ENCODE measurements at places on chromosomes 7 and 10.

DNA sequence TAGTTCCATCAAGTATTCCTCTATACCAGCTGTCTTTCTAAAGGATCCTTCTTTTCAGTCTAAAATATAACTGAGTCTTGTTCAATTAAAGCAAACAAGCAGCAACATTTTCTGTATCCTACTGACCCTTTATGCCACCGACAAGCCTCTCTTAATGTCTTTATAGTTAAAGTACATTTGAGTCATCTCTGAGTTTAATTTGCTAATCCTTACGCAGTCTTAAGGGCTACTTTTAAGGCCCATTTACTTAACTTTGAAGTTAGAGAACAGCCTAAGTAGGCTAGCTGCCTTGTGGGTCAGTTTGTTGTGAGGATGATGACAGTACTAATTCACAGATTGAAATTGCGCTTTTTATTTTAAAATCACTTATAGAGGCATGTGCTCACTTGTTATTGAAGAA lies 265.5 kb upstream of the FERD3L start:
- no peak for DNase-seq

GRCh38 chr7:156474241-156474743 lies 166.3 kb upstream of the RNF32 start:
- DNase-seq: no peak

GRCh38 chr10:79053481-79054202 lies 15.1 kb upstream of the ZMIZ1 start:
- no peak for DNase-seq

DNA sequence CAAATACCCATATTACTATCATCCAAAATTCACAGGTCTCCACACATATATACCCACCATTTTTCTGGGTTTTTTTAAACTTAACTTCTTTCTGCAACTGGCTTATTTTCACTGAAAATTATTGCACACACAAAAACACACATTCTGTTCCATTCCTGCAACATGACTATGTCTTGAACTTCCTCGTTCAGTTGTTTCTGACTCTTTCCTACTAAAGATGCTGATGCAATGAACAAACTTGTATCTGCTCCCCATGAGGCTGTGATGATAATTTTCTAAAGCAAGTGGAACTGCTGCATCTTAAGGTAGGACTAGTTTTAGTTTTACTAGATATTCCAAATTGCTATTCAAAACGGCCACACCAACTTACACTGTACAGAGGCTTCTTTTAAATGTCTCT lies 77.7 kb downstream of the OSBPL3 start:
- no peak for DNase-seq

DNA sequence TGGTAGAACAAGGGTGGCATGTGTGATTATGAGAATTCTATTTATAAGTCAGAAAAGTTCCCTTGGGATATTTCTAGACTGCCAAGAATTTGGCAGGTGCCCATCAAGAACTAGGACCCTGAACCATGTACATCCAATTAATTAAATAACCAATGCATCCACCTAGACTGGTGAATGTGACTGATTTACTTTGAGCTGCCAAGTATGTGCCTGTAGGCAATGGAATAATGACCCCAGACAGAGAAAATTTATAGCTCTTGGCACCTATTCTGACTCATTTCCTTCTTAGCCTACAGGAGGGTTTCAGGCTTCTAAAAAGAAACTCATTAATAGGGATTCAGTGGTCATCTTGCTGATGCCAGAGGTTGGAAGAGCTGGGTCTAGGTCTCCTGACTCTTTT lies 54.9 kb downstream of the KCNH2 start:
- no peak for DNase-seq

DNA sequence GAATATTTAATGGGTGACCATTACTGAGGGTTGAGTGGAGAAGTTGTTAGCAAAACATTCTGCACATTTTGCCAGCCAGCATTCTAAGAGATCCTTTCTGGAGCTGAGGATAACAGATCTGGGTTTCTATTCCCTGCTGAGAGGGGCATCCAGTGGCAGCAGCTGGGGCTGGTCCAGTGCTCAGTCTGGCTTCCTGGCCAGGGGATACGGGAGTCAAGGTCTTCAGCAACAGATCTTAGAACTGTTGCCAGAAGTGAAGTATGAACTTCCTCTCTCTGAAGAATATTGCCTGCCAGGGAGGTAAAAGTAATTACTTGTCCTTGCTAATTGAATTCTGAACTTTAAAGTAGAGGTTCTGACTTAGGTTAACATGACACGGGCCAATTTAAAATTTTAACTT lies 568.4 kb downstream of the REEP3 start:
- DNase-seq: no peak

GRCh38 chr10:118668228-118668952 lies 72.9 kb upstream of the PRLHR start:
- no peak for DNase-seq

GRCh38 chr10:123229927-123230630 lies 75.9 kb downstream of the BUB3 start:
- DNase-seq: no peak

- no peak for DNase-seq
Observed at GRCh38 chr10:21340331-21340730, 185.2 kb downstream of the SKIDA1 start.

DNA sequence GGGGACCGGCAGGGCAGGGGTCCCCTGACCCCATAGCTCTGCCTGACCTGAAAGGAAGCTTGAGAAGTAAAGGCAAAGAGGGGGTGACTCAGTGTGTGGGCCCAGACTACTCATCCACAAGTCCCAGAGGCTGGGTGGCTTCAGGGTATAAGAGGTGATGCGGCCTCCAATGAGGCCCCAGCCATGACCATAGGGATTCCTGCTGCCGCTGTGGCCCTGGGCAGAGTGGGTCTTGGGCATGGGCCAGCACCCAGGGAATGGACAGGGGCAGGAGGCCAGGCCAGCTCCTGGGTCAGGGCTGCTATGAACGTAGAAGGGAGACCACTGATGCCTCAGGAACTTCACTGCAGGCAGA lies 64.4 kb upstream of the EBF3 start:
- DNase-seq: no peak

- no peak for DNase-seq
Observed at GRCh38 chr7:115805458-115805857, 225.1 kb downstream of the TFEC start.

GRCh38 chr7:94426980-94427875 lies 32.5 kb downstream of the COL1A2 start:
- no peak for DNase-seq

- no peak for DNase-seq
Observed at GRCh38 chr7:145434811-145435210, 599.0 kb upstream of the TPK1 start.

DNA sequence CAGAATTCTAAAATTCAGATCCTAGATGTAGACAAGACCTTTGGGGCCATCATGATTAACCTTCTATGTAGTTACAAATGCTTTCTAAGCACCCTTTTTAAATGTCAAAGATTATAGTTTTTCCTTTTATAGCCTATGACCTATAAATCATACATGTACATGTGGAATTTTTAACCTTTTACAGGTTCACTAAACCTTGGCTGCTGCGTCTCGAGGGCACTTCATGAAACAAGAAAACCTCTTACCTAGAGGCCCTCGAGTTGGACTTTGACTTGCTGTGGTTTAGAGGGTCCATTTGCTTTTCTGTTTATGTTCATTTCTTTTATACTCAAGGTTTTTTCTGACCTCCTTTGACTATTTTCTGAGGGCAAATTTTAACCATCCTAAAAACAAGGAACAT lies 302.2 kb downstream of the CSTF2T start:
- no peak for DNase-seq

GRCh38 chr10:34589275-34589674 lies 225.8 kb downstream of the PARD3 start:
- DNase-seq: no peak

DNA sequence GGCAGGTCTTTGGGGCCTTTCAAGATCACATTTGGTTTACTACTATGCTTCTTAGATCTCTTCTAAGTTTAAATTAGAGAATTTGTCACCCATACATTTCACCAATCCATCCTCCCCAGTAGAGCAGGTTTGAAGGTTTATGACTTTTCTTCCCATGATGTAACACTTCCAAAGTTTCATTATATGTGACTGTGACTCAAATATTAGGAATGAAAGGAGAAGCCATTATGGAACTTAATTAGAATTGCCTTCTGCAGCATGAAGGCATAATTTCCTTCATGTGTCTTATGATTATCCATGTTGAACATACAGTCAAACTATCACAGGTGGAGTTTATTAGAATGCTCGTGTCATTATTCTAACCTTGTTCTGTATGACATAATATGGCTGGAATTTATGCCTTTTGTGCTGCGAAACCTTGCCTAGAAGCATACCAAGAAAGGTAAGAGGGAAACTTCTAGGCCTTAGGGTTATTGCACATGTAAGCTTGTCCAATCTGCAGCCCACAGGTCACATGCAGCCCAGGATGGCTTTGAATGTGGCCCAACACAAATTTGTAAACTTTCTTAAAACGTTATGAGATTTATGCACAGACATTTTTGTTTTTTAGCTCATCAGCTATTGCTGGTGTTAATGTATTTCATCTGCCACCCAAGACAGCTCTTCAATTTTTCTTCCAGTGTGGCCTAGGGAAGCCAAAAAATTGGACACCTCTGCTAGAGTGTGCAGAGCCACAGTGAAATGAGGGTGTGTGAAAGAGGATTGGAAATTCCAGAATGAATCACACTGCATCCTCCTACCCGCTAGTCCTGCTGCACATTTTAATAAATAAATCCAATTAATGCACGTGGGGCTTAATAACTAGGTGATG lies 133.6 kb downstream of the TMEM26 start:
- DNase-seq: no peak

- DNase-seq: no peak
Observed at GRCh38 chr7:154484406-154484805, 432.2 kb downstream of the DPP6 start.

- DNase-seq: no peak
Observed at GRCh38 chr7:46637793-46638735, 717.0 kb upstream of the IGFBP3 start.

- DNase-seq: no peak
Observed at GRCh38 chr7:134645935-134646334, 718 bp upstream of the BPGM start.

GRCh38 chr10:121926157-121926556 lies 1.7 kb downstream of the ATE1 start:
- DNase-seq: no peak

GRCh38 chr7:151386301-151387160 lies 23.3 kb downstream of the WDR86 start:
- DNase-seq: no peak

- no peak for DNase-seq
Observed at GRCh38 chr10:13634207-13634606, 47.4 kb downstream of the PRPF18 start.

GRCh38 chr7:106089647-106090046 lies 22.5 kb downstream of the SYPL1 start:
- no peak for DNase-seq

DNA sequence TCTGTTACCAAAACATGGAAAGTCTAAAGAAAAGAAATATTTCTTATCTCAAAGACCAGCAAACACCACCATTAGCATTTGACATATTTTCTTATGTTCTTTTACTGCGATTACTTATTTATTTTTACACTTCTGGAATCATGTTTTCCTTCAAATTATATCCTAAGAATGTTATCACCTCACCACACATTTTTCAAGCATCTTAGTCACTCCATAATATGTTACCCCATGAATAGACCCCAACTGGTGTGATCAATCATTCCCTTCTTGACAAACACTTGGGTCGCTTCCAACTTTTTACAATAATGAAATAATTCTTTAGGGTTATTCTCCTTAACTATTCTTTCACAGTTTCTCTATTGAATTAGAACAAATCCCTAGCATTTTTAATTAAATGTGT lies 67.4 kb downstream of the AMPH start:
- no peak for DNase-seq

GRCh38 chr10:103676058-103676785 lies 179.2 kb downstream of the SH3PXD2A start:
- no peak for DNase-seq

DNA sequence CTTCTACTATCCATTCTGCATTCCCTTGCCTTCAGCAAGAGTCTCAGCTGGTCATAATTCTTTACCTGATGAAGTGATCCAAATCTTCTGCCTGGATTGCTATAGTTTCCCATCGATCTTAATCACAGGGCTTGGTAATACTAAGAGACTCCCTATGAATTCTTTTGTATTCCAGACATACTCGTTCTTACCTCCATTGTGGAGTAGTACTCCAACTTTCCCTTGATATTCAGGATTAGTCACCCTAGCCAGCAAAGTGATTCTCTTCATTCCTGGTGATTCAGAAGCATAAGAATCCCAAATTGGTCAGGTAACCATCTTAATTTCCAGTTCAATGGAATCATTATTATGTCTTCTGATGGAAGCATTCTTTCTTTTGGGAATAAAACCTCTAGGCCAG lies 96.7 kb downstream of the TWIST1 start:
- no peak for DNase-seq

DNA sequence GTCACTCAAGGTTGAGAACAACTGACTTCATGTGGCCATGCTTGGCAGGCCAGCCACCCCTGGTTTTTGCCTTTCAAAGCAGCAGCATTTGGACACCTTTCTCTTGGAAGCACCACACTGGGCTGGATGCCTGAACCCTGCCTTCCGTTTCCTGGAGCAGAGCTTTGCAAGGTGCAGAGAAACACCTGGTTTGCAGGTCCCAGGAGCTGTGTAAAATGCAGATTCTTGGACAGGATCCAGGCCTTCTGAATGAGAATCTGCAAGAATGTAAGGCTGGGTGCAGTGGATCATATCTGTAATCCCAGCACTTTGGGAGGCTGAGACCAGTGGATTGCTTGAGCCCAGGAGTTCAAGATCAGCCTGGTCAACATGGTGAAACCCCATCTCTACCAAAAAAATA lies 18.0 kb upstream of the DUSP5 start:
- no peak for DNase-seq

DNA sequence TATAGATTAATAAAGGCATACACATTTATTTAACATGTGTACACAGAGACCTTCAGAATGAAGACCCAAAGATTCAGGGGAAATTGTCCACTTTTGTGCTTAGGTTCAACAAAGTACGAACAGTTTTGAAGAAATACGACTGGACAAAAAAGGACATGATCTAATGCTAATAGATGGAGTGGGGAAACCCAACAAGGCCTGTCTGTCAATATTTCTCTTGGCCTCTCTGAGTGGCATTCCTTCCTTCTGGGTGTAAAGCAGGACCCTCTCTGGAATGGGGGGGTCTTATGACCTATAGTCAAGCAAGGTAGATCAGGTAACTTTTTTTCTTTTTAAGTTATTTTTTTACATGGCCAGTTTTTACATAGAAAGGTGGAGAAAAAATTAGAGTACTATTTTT lies 222.3 kb upstream of the IGFBP3 start:
- no peak for DNase-seq

DNA sequence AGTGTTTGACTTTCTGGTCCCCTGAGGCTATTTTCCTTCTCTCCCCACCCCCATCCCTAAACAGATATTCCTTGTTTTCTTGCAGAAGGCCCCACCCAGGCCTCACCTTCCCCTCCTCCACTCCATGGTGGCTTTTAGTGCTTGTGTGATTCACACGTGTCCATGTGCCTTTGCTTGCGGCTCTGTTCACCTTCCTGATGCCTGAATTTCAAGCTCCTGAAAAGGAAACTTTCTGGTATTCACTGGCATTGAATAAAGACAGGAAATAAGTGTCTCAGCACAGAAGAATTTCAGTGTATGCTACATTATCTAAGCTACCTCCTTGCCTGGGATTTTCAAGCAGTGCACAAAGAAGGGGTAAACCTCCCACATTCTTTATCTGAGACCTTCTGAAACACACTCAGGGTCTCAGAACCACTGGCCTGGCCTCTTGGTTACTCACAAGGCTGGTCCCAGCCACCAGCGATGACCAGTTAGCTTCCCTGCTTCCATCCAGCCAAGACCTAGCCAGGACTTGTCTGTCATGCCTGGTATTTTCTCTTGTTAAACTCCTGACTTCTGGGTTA lies 17.2 kb upstream of the UBE2H start:
- DNase-seq: no peak

Data from stimulated activated CD8-positive, alpha-beta memory T cell treated with anti-CD3 and anti-CD28 coated beads, Interleukin-2, amount 100 ng/mL, for 1 hour (primary cell).